Activated naive CD4-positive, alpha-beta T cell (primary cell): ENCODE measurements at places on chromosomes 13 and 19.

DNA sequence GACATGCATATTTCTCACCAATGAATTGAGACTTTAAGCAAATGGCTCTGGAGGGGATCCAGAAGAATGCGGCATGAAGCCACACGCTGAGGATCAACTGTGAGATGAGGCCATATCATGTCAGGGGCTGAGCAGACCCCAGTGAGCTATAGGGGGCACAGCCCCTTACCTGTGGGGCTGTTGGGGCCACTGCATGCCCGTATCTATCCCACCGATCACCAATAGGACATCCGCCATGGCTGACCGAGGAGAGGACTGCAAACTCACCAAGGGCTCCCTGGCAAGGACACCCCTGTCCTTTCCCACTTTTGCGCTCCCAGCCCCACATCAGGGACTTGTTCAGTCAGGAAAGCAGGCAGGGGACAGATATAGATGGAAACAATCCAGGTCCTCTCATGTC lies 78.0 kb downstream of the SERP2 start:
- DNase-seq: no peak

- DNase-seq: no peak
These were observed 151.4 kb downstream of the PDS5B start for GRCh38 chr13:32737679-32738078.

DNA sequence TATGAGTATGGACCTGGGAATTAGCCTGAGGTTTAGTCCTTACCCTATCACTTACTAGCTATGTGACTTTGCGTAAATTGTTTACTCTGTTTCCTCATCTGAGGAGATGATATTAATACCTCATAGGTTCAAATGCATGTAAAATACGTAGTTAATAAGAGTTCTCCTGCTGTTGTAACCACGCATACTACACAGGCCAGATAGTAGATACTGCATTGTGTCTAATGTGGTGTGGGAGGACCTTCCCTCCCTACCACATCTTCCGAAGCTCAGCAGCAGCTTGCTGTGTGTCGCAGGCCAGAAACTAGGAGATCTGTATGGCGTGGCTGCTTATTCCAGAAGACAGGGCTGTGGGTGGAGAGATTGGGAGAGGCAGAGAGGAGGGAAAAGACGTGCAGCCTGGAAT lies 23.0 kb downstream of the GTF2F2 start:
- DNase-seq: no peak

DNA sequence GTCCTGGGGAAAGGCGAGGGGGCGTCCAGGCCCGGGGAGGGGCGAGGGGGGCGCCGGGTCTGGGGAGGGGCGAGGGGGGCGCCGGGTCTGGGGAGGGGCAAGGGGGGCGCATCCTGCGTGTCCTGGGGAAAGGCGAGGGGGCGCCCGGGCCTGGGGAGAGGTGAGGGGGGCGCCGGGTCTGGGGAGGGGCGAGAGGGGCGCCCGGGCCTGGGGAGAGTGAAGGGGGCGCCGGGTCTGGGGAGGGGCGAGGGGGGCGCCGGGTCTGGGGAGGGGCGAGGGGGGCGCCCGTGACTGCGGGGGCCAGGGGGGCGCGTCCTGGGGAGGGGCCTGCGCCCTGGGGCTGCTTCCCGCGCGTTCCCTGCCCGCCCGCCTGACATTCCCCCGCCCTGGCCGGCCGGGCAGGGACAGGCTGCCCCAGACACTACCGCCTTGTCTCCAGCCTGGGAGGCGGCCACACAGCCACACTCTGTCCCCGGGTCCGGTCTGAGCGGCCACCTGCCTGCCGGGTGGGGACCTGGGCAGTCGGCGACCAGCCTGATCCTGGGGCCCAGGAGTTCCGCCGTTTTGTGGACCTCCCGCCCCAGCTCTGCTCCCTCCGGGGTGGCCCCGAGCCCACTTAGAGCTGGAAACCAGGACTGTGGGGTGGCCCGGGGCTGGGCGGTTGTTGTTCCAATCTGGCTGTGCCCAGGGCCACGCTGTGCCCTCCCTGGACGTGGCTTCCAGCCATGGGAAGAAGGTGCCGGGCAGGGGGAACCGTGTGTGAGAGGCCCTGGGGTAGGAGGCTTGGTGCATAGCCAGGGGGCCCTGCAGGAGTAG lies 11.8 kb downstream of the PALM start:
- no peak for DNase-seq
